ENCODE measurements at places on chromosomes 2 and 18.

GRCh38 chr2:99729104-99730025 is 239.5 kb upstream of the REV1 start:
- no peak for DNase-seq

DNA sequence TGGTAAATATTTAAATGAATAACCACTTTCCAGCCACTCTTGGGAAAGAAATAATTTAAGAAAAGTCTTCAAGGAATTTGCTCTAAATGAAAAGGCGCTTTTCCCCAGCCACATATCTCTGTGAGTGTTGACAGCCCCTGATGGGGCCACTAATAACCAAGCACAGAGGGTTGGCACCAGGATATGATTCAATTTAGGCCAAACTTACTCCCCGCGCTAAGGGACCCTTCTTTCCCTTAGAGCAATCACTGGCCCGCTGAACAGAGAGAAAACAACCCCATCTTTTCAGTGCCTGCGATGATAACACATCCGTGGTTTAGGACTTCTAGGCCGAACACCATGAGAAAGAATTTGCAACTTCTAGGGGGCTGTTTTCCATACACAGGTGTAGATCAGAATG is 310.8 kb downstream of the EIPR1 start:
- DNase-seq: no peak

DNA sequence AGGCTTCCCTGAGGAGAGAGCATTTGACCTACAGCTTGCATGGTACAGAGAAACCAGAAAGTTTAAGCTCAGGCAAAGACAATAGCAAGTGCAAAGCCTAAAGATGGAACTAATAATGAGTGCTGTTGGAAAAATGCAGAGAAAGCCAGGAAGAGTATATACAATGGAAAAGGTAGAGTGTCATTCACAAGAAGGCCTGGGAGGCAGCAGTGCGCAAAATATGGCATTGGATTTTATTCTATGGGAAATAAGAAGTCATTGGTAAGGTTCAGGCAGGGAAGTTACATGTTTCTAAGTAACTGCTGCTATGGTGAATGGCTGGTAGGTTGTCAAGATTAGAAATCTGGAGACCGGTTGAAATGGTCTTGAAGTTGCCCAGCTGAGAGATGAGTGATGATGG is 2167.3 kb upstream of the CELF4 start:
- no peak for DNase-seq

DNA sequence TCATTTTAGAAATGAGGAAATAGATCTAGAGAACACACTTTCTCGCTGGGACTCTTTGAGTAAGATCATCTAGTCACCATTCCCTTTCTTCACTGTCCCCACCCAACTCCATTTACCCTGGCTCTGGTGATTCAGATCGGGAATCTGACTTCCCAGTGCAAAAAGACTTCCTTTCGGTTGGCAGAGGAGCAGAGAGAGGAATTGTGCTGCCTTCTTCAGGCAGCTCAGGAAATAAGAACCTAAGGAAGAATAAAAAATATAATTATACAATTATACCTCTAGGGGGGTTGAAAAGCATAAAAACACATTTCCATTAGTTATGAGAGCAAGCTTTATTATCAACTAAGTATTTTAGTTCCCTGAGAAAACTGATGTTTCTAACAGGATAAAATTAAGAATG is 9.3 kb upstream of the MPP4 start:
- DNase-seq: no peak

DNA sequence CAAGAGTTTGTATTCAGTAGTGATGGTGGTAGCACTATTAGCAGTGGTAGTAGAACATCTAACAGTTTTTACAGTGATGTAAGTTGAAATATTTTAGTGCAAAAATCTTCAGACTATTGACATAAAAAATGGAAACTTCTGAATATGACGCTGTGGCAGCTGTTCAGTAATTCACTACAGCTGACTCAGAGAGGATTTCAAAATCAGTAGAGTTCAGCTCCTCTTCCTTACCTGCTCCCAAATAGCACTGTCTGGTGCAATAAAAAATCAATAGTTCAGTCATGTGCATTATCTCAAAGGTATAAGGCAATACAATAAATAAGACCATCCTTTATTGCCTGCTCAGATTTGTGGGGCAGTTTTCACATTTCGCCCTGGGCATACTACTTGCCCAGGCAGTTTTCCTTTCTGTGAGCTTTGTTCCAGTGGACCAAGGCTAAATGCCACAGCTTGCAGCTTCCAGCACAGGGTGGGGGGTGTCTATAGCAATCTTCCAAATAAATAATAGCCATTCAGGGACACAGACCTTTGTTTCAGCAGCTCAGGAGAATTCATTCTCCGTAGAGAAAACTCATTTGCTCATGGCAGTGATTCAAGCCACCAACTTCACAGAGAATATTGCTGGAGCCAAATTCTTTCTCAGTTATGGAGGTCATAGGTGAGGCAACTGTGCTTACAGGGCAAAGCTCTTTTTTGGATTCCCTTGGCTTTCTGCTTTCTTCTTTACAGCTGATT is 33.9 kb upstream of the GORASP2 start:
- no peak for DNase-seq

- DNase-seq: no peak
These were observed 309.1 kb downstream of the NDUFA10 start for GRCh38 chr2:239716009-239716408.

DNA sequence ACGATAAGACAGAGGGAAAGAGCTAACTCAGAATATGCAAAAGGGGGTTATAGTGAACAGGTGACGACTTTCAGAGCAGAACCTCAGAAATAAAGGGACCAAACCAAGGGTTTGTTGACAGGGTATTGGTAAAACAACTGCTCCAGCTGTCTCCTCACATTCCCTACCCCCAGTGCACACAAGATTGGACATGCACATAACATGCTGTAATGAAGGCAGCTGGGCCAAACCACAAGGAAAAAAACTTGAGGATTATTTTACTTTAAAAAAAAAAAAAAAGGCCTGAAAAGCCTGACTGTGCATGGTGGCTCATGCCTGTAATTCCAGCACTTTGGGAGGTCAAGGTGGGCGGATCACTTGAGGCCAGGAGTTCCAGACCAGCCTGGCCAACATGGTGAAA is 3.5 kb downstream of the RBM43 start:
- no peak for DNase-seq

DNA sequence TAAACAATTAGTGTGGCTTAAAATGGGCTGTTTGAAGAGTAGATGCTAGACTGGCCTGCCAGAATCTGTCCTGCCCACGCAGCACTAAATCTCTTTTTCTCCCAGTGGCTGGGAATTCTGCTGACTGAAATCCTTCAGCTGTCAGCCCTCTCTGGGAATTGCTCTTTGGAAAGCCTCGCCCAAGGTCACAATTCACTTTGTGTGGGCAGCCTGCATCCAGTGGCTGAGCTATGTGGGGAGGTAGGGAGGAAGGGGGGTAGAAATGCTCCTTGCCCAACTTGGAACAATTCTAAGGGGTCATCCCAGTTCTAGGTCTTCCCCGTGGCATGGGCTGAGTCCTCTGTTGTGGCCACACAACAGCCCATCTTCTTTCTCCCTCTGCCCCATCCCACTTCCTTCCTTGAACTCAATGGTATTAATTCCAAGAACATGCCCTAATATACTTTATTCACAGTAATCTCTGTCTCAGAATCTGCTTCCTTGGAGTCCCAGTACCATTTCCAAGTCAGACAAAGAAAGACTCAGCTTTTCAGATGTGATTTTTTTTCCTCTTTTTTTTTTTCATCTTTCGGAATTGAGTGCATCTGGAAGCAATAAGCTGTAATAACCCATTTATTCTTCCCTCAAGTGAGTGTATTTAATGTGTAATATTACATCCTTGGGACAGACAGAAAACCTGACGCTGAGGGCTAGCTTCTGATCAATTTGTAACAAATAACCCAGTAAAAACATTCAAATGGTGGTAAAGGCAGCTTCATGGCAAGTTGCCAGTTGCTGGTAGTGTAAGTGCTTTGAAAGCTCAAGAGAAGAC is 189.4 kb downstream of the GPD2 start:
- DNase-seq: no peak

DNA sequence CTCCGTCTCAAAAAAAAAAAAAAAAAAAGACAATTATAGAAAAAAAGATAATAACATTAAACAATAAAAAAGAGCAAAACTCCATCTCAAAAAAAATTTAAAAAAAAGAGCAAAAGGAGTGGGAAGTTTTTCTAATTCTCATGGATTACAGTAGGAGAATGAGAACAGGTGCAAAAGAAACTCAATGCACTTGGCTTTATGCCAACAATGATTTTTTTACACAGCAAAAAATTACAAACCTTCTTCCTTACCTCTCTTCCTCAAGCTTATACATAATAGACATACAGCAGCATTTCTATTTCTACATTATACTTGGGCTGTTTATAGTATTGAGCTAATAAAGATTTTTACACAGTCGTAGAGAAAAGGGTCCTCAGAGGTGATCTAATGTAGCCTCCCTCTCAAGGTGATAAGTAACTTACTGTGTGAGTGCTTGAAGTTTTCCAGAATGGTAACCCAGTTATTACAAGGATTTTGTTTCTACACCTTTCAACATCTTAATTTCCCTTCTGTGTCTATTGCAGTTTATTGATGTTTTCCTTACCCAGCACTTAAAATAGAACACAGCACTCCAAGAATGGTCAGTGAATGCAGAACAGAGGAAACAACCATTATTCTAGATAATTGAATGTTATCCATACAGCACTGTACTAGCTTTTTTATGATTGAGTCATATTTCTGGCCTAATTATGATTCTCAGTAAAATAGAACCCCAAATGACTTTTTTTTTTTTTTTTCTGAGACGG is 34.9 kb upstream of the RNF138 start:
- DNase-seq: no peak

DNA sequence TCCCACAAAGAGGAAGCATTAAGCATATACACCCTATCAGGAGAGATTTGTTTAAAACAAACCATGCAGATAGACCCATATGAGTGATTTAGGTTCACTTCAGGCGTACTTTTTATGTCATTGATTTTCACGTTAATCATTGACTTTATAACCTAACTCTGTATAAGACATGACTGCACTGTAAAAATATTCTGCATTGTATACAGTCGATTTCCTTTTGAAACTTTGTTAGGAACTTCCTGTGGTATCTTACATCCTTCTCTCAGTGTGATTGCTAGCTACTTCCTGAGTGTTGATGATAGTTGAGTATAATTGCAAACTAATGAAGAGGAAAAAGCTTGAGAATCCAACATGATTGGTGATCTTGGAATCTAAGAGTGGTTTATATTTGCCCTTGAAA is 69.4 kb downstream of the XIRP2 start:
- no peak for DNase-seq

GRCh38 chr2:159912580-159912979 is 114.6 kb upstream of the CD302 start:
- DNase-seq: no peak

DNA sequence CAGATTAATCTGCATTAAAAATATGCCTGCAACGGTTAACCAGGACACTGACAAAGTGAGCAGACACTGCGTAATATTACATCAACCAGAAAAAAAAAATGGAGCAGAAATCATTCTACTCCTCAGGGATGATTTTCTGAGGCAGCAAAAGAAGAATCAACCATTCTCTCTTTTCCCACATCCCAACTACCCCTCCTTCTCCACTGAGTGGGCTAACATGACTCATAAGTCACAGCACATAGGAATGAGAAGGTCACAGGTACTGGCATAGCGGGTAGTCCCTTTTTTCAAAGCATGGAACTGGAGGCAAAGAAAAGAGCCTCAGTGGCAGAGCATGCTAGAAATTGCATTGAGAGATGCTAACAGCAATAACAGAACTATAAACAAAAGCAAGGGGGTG is 54.3 kb upstream of the TSPYL6 start:
- no peak for DNase-seq

GRCh38 chr2:104249629-104250028 is 604.3 kb upstream of the POU3F3 start:
- no peak for DNase-seq

DNA sequence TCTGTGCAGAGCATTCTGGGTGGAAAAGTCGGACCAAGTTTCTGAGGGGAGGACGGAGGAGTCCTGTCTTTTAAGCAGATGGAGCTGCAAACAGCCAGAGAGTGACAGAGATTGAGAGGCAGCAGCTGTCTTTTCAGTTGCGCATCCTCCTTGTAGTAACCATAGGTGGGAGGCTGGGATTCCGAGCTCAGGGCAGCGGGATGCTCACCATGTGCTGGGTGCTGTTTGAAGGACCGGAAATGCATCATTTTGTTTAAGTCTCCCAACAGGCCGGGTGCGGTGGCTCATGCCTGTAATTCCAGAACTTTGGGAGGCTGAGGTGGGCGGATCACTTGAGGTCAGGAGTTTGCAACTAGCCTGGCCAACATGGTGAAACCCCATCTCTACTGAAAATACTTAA is 93.4 kb downstream of the AGAP1 start:
- no peak for DNase-seq

GRCh38 chr2:233351423-233351822 is 2.9 kb upstream of the DGKD start:
- DNase-seq: no peak

DNA sequence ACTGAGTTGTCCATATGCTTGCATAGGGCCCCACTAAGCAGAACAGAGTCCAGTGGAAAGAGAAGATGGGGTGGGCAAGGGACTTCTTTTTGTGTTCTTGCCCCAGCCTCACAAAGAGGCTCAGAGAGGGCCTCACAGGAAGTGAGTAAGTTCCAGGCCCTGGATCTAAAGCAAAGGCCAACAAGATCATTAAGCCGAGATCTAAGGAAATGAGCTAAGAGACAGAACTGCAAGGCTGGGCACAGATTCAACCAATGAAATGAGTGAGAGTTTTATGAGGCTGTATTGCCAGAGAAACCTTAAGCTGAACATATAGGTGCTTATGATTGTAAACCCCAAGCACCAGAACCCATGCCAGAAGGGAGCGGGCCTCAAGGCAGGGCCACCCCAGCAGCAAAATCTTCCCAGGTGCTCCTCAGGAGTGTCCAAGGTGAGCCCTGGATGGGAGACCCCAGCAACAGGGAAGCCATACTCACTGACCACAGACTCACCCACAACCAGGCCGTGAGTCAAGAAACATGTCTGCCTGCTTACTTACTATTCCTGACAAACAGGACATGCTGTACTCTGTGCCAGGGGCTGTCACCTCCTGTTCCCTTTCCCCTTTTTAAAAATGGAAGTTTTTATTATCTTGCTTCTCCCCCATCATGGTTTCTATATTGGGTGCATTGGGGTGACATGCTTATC is 40.2 kb downstream of the SLC14A1 start:
- no peak for DNase-seq
